ENCODE measurements at places on chromosomes 1 and 21.

- DNase-seq: no peak
These were observed 5.1 kb upstream of the PARK7 start for GRCh38 chr1:7956218-7957032.

DNA sequence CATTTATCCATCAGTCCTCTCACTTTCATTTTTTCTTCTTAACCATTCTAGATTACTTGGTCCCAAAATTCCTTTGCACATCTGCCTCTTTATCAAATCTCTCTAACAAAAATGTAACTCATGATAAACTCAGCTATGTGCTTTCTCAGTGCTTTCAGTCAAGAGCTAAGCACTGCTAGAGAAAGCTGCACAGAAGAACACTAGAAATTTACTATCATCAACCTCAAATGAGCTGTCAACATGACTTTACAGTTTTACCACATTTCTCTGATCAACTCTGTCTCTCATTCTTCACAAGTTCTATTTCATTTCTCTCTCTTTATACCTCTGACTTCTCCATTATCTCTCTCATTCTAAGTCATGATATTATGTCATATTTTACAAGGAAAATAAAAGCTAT lies 54.2 kb upstream of the PRKACB start:
- DNase-seq: no peak

- DNase-seq: no peak
These were observed 11.3 kb upstream of the NUP210L start for GRCh38 chr1:154166207-154166606.

- DNase-seq: no peak
These were observed 12.1 kb upstream of the HMCN1 start for GRCh38 chr1:185722098-185722497.

- DNase-seq: no peak
These were observed 14.4 kb downstream of the ADAMTS5 start for GRCh38 chr21:26952374-26953066.

- no peak for DNase-seq
These were observed 73.2 kb upstream of the ADGRL4 start for GRCh38 chr1:79079770-79080169.

- DNase-seq: no peak
These were observed 202.3 kb downstream of the LTN1 start for GRCh38 chr21:28790335-28790734.

DNA sequence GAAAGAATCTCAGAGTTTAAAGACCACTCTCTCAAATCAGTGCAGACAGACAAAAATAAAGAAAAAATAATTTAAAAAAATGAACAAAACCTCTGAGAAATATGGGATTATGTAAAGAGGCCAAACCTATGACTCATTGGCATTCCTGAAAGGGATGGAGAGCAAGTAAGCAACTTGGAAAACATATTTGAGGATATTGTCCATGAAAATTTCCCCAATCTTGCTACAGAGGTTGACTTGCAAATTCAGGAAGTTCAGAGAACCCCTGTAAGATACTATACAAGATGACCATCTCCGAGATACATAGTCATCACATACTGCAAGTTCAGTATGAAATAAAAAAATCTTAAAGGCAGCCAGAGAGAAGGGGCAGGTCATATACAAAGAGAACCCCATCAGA lies 43.7 kb upstream of the IVNS1ABP start:
- no peak for DNase-seq

GRCh38 chr1:191888996-191889622 lies 269.2 kb upstream of the RGS18 start:
- DNase-seq: no peak

DNA sequence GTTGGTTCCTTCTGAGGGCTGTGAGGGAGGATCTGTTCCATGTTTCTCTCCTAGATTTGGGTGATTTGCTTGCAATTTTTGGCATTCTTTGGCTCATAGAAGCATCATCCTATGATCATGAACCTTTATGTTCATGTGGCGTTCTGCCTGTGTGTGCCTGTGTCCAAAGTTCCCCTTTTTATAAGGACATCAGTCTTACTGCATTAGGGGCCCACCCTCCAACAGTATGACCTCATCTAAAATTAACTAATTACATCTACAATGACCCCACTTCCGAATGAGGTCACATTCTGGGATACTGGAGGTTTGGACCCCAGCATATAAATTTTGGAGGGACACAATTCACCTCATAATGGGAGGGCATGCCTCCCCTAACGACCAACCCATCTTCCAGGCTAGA lies 12.8 kb upstream of the CAMK1G start:
- no peak for DNase-seq

- no peak for DNase-seq
These were observed 153.7 kb upstream of the ST6GALNAC5 start for GRCh38 chr1:76713535-76713934.

DNA sequence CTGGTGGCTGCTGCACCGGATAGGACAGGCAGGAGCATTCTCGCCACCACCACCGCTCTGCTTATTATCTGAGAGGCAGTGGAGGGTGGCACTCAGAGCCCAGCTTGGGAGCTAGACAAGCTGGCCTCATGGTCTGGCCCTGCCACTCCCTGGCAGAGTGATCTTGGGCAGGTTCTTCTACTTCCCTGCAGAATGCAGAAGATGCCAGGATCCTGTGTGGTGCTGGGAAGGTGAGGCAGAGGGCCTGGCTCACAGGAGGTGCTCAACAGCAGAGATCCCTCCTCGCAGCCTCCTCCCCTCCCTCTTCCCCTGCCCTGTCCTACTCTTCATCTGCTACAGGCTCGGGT lies 60.4 kb downstream of the ARHGEF10L start:
- no peak for DNase-seq

DNA sequence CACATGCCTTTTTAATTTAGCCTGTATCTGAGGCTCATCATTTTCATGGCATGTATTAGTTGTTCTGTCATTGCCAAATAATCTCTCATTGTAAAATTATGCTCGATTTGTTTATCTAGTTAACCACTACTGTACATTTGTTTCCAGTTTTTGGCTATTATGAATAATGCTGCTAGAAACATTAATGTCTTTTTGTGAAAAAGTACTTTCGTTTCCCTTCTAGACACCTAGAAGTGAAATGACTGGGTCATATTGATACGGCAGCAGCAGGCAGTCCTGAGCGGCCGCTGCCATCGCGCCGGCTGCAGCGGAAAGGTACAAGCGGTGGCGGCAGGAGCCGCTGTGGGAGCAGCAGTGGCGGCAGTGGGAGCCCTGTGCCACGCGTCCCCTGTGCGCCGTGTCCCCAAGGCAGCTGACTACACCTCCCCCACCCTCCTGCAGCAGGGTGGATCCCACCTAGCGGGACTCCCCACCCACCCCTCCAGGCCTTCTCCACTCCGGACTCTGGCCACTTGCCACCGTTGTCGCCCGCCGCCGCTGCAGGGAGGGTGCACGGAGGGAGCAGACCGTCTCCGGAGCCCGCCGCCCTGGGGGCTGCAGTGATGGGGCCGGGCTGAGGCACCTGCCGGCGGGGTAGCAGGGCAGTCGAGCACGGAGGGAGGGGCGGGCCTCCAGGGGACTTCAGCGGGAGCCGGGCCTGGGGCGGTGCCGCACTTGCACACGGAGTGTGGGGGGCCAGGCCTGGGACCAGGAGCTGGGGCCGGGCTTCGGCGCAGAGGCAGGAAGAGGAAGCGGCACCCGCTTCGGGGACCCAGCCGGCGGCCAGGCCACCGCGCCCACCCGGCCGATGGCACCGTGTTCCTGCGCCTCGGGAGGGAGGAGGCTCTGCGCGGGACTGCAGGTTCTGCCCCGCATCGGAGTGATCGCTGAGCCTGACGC lies 66.8 kb upstream of the RGS7 start:
- DNase-seq: no peak

GRCh38 chr1:159686599-159687299 lies 27.6 kb downstream of the CRP start:
- no peak for DNase-seq

DNA sequence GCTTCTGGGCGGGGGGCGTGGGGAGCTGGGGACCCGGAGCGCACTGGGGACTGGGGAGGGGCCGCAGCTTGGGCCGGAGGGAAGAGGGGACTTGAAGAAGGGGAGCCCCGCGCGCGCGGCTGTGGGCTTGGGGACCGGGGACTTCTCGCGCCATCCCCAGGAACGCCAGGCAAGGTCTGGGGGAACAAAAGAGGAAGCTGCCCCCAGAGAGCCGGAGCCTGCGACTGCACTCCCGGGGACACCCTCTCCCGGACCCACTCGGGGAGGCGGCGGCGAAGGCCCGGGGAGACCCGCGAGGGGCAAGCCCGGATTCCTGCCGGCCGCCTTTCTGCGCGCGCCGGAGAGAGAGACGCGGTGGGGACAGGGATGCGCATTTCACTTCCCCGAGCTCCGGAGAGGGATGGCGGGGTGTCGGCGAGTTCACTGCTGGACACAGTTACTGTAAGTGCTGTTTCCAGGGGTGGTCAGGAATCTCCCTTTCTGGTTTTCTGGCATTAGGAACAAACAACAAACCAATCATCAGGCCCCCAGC lies 732 bp downstream of the ABCG1 start:
- DNase-seq: peak; percentile 89

DNA sequence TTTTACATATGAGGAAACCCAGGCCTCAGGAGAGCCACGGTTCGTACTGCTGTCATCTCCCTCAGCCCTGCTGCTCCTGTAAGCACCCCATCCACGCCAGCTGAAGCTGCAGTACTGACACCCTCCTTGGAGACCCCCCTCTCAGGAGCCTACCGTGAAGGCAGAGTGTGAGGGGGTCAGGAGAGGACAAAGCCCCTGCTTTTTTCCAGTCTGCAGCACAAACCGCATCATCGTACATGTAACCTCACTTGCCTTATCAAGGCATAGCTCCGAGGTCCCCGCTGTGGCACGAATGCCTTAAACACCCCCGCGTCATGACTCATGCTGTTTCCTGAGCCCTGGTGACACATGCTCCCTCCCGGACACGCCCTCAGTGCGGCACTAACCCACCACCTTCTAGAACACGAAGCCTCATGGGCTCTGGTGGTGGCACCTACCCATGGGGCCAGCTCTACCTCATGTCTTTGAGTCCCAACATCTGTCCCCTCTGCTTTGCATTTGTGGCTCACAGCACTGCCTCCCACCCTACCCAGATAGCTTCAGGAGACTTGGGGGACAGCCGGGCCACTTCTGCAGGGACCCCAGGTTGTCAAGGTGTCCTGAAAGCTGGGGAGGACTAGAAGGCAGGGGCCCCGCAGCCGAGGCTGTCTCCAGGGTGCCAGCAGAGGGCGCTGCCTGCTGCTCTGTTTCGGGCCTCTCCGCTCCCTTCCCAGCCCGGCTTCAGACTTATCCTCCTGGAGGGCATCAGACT lies 4.9 kb downstream of the SH3BGRL3 start:
- no peak for DNase-seq

DNA sequence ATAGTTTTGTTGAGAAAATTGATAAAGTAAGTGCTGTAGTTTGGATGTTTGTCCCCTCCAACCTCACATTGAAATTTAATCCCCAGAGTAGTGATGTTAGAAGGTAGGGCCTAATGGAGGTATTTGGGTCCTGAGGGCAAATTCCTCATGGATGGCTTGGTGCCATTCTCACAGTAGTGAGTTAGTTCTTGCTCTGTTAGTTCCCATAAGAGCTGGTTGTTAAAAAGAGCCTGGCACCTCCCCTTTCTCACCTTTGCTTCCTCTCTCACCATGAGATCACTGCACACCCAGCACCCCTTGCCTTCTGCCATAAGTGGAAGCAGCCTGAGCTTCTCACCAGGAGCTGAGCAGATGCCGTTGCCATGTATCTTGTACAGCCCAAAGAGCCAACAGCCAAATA lies 354.8 kb upstream of the NFIA start:
- DNase-seq: no peak

- no peak for DNase-seq
These were observed 131.2 kb downstream of the RHOU start for GRCh38 chr1:228866468-228866867.

GRCh38 chr1:86445919-86446318 lies 21.9 kb downstream of the CLCA2 start:
- DNase-seq: no peak

GRCh38 chr1:153534226-153534924 lies 1.4 kb downstream of the S100A6 start:
- DNase-seq: no peak

- DNase-seq: no peak
These were observed 51.4 kb downstream of the EVA1C start for GRCh38 chr21:32463889-32464300.

GRCh38 chr21:39258207-39258606 lies 55.2 kb downstream of the BRWD1 start:
- DNase-seq: no peak

- DNase-seq: no peak
These were observed 367.3 kb downstream of the SMYD3 start for GRCh38 chr1:246139745-246140182.

DNA sequence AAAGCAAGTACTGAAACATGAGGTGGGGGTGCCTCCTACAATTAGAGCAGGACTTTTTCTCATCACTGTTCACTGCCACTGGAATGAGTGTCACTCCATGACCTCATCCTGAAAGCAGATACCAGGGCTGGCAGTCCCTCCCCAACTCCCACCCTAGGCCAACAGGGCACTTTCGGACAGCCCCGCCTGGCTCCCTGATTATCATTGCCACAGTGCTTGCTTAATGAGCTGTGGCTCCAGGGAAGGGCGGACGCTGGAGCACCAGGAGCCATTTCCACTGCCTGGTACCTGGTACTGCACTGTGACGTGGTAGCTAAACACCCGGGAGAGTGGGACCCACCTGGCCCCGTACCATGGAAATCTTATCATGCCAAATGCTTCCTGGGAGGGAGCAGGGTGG lies 22.3 kb downstream of the SLC9A1 start:
- no peak for DNase-seq

Measured in left lung (tissue), 14 donors.